ENCODE measurements at places on chromosomes 16 and 17. TPM values are rescaled to one million over a fixed set of nuclear protein-coding genes. Genes with fewer than 3 reads are reported as not detected.
A peak's percentile ranks its signal among the peaks of the same experiment; 100 is the strongest.

GRCh38 chr17:46152423-46152822, 40.8 kb downstream of the KANSL1 start:
- no peaks in the 10 kb centered on the region for H3K36me3 ChIP-seq
- no peaks in the 10 kb centered on the region for H3K27me3 ChIP-seq
- H3K27ac ChIP-seq: no peak overlapping the region

- H3K27ac ChIP-seq: no peak overlapping the region
- DNase-seq: peak; percentile 93
Measured at GRCh38 chr16:57757326-57757786, 21.8 kb downstream of the KATNB1 start.

GRCh38 chr16:84418056-84418849, 49.9 kb downstream of the ATP2C2 start:
- no peaks in the 10 kb centered on the region for H3K4me1 ChIP-seq
- DNase-seq: no peak
- H3K4me3 ChIP-seq: no peak overlapping the region
- no peak overlapping the region for H3K27ac ChIP-seq
- no peaks in the 10 kb centered on the region for H3K27me3 ChIP-seq

DNA sequence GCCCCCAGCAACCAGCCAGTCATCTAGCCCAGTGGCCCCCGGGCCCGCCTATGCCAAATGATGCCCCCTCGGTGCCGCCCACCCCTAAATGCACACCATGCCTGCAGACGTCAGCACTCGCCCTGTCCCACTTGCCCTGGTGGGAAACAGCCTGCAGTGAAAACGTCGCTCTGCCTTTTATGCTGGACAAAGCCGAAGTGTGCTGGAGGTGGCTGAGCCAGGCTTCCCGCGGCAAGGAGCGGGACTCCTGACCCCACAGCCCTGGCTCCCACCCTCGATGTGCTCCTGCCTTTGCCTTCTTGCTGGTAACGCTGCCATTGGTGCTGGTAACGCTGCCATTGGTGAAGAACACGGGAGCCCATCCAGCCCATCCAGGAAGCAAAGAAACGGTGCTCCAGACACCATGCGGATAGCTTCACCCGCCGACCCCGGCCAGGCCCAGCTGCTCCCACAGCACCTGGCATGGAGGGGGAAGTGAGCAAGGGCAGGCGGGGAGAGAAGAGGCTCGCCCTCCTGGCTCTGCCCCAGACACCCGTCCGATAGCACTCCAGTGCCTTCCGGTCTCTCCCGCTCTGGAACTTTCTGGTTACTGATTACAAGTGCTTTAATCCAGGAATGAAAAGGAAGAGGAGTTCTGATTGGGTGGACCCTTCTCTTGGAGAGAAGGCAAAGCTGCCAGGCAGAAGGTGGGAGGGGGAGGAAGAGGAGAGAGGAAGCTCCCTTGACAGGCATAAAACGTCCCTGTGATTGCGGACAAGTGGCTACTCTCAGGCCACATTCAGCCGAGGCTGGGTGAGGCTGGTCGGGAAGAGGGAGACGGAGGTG, 4.0 kb upstream of the BAIAP2 start:
- H3K27me3 ChIP-seq: peaks cover 11% of the 10 kb centered on the region
- peaks cover 17% of the 10 kb centered on the region for H3K4me1 ChIP-seq
- H3K27ac ChIP-seq: no peak overlapping the region
- no peaks in the 10 kb centered on the region for H3K36me3 ChIP-seq

GRCh38 chr16:81700071-81700779, 78.9 kb upstream of the PLCG2 start:
- H3K36me3 ChIP-seq: peaks cover 39% of the 10 kb centered on the region
- H3K4me3 ChIP-seq: no peak overlapping the region

DNA sequence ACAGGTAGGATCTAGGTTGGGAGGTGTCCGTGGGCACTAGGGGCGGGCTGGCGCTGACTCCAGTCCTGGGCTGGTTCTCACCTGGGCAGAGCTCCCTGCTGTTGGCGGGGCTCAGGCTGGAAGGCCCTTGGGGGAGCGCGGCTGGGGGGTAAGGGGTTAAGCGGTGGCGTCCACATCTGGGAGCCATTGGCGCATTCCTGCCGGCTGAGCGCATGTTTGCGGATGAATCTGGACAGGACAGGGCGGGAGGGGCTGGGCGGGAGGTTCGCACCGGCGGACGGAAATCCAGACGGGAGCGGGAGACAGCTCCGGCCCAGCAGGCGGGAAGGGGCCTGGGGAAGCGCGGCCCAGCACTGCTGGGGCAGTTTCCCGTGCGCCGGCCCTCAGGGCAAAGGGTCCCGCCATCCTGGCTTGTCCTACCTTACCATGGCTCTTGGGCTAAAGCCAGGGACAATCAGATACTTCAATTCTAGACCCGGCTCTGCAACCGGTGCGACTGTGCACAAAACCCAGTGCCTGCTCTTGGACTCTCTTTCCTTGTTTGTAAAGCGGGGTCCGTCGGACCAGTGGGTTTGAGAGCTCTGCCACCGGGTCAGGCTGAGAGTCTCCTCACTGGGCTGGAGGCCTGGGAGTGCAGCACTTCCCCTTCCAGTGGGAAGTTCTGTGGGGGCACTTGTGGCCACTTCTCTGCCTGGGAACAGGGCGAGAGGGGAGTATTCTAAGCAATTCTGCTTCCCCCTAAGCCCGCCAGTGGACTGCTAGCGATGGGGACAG, 7.8 kb downstream of the RARA start:
- H3K4me3 ChIP-seq: peak overlapping the region; percentile 86
- H3K27me3 ChIP-seq: no peaks in the 10 kb centered on the region
- peaks cover 88% of the 10 kb centered on the region for H3K4me1 ChIP-seq

DNA sequence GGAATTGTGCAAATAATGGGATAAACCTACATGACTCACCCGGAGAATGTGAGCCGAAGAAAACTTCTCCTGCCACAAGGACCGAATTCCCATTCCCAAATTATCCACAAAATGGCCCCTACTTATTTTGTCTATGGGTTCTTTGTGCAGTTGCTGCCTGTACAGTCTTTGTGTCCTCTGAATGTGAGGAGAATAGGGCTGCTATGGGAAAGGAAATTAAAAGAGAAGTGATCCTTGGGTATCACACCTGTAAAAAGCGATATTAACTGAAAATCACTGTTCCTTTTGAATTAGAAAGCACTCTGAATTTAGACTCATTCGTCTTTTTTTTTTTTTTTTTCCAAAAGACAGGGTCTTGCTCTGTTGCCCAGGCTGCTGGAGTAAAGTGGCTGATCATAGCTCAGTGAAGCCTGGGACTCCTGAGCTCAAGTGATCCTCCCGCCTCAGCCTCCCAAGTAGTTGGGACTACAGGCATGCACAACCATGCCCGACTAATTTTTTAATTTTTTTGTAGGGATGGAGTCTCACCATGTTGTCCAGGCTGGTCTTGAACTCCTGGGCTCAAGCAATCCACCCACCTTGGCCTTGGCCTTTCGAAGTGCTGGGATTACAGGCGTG, 45.4 kb downstream of the CHD9 start:
- H3K4me3 ChIP-seq: peak overlapping the region; percentile 61
- H3K36me3 ChIP-seq: no peaks in the 10 kb centered on the region
- DNase-seq: no peak
- no peaks in the 10 kb centered on the region for H3K27me3 ChIP-seq
- H3K4me1 ChIP-seq: peaks cover 32% of the 10 kb centered on the region
- H3K27ac ChIP-seq: peak overlapping the region; percentile 94

DNA sequence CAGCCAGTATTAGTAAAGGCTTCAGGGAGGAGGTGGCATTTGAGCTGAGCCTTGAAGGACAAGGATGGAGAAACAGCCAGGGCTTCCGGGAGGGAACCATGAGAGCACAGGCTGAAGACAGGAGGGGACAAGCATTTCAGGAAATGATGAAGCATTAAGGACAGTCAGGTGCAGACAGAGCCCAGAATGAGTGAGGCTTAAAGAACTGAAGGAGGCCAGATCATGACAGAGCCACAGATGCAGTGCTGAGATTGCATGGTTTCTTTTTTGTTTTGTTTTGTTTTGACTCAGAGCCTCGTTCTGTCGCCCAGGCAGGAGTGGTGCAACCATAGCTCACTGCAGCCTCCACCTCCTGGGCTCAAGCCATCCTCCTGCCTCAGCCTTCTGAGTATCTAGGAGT, 211.5 kb downstream of the SOX9 start:
- H3K27me3 ChIP-seq: no peaks in the 10 kb centered on the region
- no peak overlapping the region for H3K27ac ChIP-seq
- no peak overlapping the region for H3K4me3 ChIP-seq
- H3K36me3 ChIP-seq: no peaks in the 10 kb centered on the region
- no peaks in the 10 kb centered on the region for H3K4me1 ChIP-seq

- H3K4me1 ChIP-seq: no peaks in the 10 kb centered on the region
- H3K27me3 ChIP-seq: no peaks in the 10 kb centered on the region
- no peak for DNase-seq
- no peaks in the 10 kb centered on the region for H3K36me3 ChIP-seq
Measured at GRCh38 chr16:58931436-58931835, 197.3 kb upstream of the GOT2 start.

GRCh38 chr16:86568677-86569623, 2.3 kb downstream of the FOXC2 start:
- peaks cover 22% of the 10 kb centered on the region for H3K4me1 ChIP-seq
- DNase-seq: no peak
- H3K27ac ChIP-seq: peak overlapping the region; percentile 98
- no peaks in the 10 kb centered on the region for H3K27me3 ChIP-seq
- peak overlapping the region; percentile 79 for H3K4me3 ChIP-seq

DNA sequence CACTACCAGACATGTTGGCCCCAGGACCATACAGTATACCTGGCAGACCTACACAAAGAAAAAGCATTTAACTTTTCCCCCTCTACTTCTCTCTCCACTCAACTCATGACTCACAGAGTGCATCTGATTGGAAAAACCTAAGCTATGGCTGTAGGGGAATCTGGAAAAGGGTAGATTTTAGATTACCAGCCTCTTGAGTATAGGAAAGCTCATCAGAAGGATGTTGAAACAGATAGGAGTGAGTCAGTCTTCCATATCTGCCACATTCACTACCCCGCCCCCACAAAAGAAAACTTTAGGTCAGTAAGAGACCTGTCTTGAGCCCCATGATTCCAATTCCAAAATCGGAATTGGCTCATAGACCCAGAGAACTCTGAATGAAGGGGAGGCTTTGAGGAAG, 12.3 kb downstream of the KRT9 start:
- no peak overlapping the region for H3K27ac ChIP-seq
- H3K36me3 ChIP-seq: no peaks in the 10 kb centered on the region
- no peak overlapping the region for H3K4me3 ChIP-seq
- no peaks in the 10 kb centered on the region for H3K27me3 ChIP-seq
- no peaks in the 10 kb centered on the region for H3K4me1 ChIP-seq

DNA sequence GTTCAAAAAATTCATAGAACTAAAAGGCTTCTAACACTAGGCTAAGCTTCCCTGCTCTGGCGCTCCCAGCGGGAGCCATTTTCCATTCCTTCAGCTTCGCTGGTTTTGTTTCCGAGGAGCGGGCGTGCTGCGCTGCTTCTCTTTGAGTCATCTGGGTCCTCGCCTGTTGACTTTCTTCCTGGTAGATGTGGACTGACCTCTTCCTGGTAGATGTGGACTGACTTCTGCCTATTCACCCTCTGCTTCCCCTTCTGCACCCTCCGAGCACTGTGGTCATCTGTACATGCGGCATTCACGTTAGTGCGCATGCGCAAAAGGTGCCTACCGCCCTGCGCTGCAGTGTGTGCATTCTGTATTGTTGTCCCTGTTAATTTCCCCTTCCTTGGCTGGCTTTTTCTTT, 40.8 kb upstream of the SEC14L1 start:
- peak overlapping the region; percentile 27 for H3K27ac ChIP-seq
- no peaks in the 10 kb centered on the region for H3K36me3 ChIP-seq
- no peaks in the 10 kb centered on the region for H3K27me3 ChIP-seq
- no peak overlapping the region for H3K4me3 ChIP-seq
- peaks cover 14% of the 10 kb centered on the region for H3K4me1 ChIP-seq

- no peaks in the 10 kb centered on the region for H3K27me3 ChIP-seq
- peaks cover 5% of the 10 kb centered on the region for H3K36me3 ChIP-seq
- H3K4me3 ChIP-seq: peak within 1 kb of the TSS; percentile 73
- peak within 1 kb of the TSS; percentile 87 for H3K27ac ChIP-seq
- H3K4me1 ChIP-seq: peaks cover 12% of the 10 kb centered on the region
Measured at GRCh38 chr17:7854851-7855659, at the start of gene TMEM88. Gene TMEM88, plus strand, starts transcription at chr17:7855066. Its CDS starts 9 bp downstream, at chr17:7855075.

DNA sequence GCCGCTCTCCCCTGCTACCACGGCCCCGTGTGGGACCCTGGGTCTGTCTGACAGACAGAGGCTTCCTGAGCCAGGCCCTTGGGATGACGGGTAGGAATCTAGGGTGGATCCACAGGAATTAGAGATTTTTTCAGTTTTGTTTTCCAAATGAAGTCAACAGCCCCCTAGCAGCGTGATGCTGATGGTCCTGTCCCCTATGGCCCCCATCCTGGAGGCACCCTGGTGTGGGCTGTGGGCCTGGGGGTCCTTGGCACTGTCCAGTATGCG, 15.5 kb downstream of the CENPX start:
- peaks cover 46% of the 10 kb centered on the region for H3K4me1 ChIP-seq
- H3K4me3 ChIP-seq: no peak overlapping the region
- no peak for DNase-seq
- H3K27ac ChIP-seq: peak overlapping the region; percentile 56
- no peaks in the 10 kb centered on the region for H3K36me3 ChIP-seq
- no peaks in the 10 kb centered on the region for H3K27me3 ChIP-seq

DNA sequence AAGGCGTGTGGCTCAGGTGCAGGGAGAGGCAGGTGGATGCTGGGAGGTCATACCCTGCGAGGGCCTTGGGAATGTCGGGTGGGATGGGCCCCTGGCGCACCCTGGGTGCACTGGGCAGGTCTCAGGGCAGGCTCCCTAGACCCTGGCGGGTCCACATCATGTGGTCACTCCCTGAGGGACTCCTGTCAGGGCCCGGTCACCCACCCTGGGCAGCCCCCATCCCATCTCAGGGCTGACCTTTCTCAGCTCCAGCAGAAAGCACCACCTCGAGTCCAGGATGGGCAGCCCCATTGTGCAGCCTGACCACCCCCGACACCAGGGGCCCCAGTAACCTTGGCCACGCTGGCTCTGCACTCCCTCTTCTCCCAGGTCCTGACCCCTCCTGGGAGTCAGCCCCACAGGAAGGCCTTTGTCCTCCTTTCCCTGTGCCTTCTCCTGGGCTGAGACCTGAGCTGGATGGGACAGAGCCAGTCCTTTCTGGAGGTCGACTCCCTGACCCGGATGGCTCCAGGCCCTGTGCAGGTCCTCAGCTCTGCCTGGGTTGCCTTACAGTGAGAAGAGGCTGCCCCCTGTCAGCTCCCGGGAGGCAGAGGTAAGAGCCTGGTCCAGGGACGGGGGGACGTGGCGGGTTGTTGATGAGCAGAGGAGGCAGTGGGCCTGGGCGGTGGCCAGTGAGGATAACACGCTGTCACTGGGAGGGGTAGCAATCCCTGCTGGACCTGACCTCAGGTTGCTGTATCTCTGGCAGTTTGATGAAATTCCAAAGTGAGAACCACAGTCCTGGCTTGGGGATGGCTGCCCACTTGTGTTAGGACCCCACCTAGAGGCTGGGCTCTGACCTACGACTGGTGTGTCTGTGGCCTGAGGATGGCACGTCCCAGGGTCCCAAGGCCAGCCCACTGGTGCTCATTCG, 77.9 kb downstream of the GOSR1 start:
- no peaks in the 10 kb centered on the region for H3K36me3 ChIP-seq
- no peaks in the 10 kb centered on the region for H3K27me3 ChIP-seq
- no peaks in the 10 kb centered on the region for H3K4me1 ChIP-seq
- DNase-seq: no peak

- peak within 1 kb of the TSS; percentile 74 for H3K4me3 ChIP-seq
- H3K27ac ChIP-seq: peak within 1 kb of the TSS; percentile 95
- DNase-seq: peak; percentile 54
- no peaks in the 10 kb centered on the region for H3K27me3 ChIP-seq
Measured at GRCh38 chr17:81977211-81977808, at the start of gene ASPSCR1. Gene ASPSCR1, plus strand, starts transcription at chr17:81977629. Its CDS starts 18 bp downstream, at chr17:81977647.

Gene RNF157
- 2.4 TPM for total RNA-seq

Gene TMEM235
- not detected for total RNA-seq

Gene SCRN2
- total RNA-seq: 126 TPM

Gene EEF2K
- 31.9 TPM for total RNA-seq

Gene KRT31
- not detected for total RNA-seq

Gene EME1
- total RNA-seq: not detected

Gene ZNF174
- 16.0 TPM for total RNA-seq

Gene KLHL36
- 65.1 TPM for total RNA-seq

Gene SDR42E2
- not detected for total RNA-seq

Data from ascending aorta (tissue), 2 donors.